Mammary epithelial cell (primary cell): ENCODE measurements at places on chromosomes 2 and 18. TPM values are rescaled to one million over a fixed set of nuclear protein-coding genes. Genes with fewer than 3 reads are reported as not detected.

The FAM124B gene
- total RNA-seq = not detected

The C2orf66 gene
- total RNA-seq = 0.50 TPM

The EMX1 gene
- total RNA-seq = not detected

The FBLN7 gene
- 0.13 and 0.21 TPM in 2 replicates for total RNA-seq

The ITGB6 gene
- 461 TPM for total RNA-seq

DNA sequence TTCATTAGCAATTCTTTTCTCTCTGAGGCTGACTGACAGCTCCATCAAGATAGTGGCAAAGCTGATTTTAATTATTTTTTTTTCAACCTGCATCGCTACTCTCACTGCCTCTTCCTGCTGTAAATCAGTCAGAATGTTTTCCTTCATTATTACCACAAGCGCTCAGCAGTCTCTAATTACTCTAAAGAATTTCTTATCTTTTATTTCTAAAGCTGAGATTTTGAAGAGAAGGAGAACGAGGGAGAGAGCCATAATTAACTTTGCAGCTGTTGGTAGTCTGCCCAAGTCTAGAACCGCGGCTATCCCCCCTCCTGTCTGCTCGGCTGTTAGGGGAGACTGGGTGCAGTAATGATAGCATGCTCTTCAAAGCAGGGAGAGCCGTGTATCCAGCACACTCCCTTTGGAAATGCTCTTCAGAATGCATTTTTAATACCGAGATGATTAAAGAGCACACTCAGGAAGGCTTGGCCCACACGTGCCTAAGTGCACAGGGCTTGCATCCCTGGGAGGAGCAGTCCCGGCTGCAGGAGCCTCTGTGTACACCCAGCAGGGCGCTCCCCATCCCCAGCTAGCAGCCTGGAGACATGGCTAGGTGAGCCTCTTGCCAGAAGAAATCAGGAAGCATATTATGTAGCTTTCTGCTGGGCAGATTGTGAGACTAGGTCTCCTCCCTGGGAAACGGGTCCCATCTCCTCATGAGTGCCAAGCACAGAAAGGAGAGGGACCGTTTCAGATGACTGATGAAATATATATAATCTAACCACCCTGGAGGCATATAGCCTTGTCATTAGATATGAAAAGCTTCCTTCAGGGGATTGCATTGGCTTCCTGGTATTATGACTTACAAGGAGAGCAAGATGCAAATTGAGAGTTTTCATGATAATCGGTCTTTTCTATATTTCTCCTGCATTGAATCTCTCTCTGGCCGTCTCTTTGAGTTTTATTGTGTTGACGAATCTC is 555.2 kb downstream of the CMPK2 start:
- DNase-seq = no peak

DNA sequence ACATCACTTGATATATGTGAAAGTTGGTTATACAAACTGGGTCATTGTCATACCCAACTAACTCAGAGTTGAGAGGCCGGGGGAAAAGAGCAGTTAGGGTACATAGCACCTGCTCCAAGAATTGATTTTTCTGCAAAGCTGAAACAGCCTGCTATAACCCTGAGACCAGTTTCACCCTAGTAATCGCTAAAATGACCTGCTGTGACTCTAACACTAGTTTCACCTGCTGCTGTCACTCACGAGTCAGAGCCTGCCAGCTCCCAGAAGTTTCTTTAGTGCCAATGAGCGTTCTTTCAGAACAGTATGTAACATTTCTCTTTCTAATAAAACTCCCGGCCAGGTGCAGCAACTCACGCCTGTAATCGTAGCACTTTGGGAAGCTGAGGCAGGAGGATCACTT is 28.0 kb downstream of the SRSF7 start:
- no peak for DNase-seq

- peak; percentile 71 for DNase-seq
Measured at GRCh38 chr2:178233428-178233827, 39.1 kb downstream of the OSBPL6 start.

GRCh38 chr18:74929110-74929509 is 279.8 kb downstream of the PTGR3 start:
- DNase-seq = no peak

DNA sequence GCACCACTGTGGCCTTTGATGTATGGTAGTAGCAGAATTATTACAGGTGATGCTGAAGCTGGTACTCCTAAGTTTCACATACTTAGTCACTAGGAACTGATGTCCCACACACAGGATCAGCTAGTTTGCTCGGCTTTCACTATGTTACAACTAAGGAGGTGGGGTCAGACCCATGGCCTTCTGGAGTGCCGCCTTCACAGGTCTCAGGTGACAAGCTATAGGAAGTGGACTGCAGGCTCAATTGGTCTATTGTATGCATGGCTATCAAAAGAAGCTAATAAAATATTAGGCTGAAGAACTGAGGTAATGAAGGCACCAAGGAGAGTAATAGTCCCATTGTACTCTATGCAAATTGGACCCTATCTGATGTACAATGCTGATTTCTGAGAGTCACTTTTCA is 170.6 kb downstream of the DLGAP1 start:
- DNase-seq = no peak

- no peak for DNase-seq
Measured at GRCh38 chr2:221443645-221444044, 128.5 kb downstream of the EPHA4 start.

GRCh38 chr2:196105951-196106350 is 37.3 kb upstream of the DNAH7 start:
- no peak for DNase-seq

- no peak for DNase-seq
Measured at GRCh38 chr2:239197146-239197545, 203.7 kb downstream of the HDAC4 start.

DNA sequence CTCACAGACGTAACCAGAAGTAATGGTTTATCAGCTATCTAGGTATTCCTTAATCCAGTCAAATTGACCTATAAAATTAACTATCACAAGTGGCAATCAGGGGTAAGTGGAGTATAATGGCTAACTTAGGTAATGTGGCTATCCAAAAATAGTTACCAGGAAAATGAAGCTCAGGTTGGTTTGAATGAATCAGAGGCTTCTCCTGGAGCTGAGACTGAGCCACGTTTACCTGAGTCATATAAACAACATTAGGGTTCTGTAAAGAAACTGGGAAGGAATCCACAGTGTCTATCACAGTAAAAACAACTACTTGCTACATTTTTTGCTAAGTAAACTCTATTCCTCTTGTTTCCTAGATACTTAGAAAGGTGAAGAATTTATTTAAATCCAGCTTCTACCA is 236.0 kb upstream of the SPHKAP start:
- DNase-seq = peak; percentile 57

GRCh38 chr18:75654851-75655751 is 227.6 kb upstream of the SMIM21 start:
- no peak for DNase-seq

DNA sequence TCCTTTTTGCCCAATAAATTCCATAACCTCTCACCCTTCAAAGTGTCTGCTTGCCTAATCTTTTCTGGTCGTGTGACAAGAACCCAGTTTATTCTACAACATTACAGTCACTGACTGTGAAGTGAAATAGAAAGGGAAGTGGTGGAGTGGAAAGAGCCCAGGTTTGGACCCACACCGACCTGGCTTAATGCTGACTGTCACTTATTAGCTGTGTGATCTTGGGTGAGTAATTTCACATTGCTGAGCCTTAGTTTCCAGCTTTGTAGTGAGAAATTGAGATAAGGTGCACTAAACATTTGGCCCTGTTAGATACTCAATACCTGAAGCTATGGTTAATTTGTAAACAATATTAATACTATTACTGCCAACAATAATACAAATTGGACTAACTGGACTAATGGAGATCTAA is 291.1 kb downstream of the AGPS start:
- DNase-seq = no peak
